Stimulated activated CD4-positive, alpha-beta T cell treated with anti-CD3 and anti-CD28 coated beads, TNF-alpha, amount 100 ng/mL, for 48 hours (primary cell): ENCODE measurements at places on chromosomes 1 and 21.

GRCh38 chr1:178124115-178124514 lies 30.2 kb downstream of the RASAL2 start:
- no peak for DNase-seq

- no peak for DNase-seq
Measured at GRCh38 chr1:230145505-230145899, 78.5 kb downstream of the GALNT2 start.

GRCh38 chr1:29426701-29427279 lies 190.5 kb downstream of the PTPRU start:
- DNase-seq, result no peak

DNA sequence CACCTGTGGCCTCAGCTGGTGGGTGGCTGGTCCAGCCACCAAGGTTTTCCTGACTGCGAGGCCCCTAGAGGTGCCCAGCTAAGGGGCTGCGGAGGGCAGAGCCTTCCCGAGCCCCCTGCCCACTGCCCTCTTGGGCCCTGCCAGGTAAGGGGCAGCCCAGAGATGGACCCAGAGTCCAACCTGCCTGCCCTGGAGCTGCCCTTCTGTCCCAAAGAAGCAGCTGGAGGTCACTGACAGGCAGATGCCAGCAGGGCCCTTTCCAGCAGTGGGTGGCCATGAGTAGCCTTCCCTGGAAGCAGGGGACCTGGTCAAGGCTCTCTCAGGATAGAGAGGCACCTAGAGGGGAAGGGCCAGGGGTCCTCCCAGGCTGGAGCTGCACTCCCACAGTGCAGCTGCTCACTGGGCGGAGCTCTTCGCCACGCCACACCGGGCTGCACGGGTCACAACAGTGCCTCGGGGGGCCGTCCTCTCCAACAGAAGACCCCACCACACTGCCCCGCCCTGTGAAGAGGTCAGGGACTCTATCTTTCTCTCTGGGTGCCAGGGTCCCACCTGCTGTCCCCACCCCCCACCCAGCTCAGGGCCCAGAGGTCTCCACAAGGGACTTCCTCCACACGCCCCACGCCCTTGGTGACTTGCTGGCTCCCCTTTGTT lies 10.9 kb upstream of the GNB1 start:
- no peak for DNase-seq

GRCh38 chr1:181986907-181987305 lies 74.6 kb downstream of the ZNF648 start:
- no peak for DNase-seq

GRCh38 chr21:38766987-38767722 lies 38.6 kb upstream of the ETS2 start:
- DNase-seq, result peak; percentile 54

DNA sequence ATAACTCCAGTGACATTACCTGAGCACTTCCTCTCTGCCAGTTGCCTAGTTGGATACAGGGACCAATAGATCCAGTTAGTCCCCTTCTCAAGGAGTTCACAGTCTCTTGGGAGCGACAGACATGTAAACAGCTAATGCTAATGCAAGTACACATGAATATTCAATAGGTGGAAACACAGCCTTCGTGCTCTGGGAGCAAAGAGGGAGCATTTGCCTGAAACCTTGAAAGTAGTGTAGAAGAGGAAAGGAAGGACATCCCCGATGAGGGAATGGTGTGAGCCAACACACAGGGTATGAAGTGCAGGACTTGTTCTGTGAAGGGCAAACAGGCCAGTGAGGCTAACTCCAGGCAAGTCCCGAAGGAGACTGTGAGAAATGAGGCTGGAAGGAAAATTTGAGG lies 3.8 kb upstream of the TMEM222 start:
- DNase-seq, result no peak

GRCh38 chr21:19475525-19475924 lies 1071.9 kb upstream of the TMPRSS15 start:
- DNase-seq, result no peak

- DNase-seq, result no peak
Measured at GRCh38 chr1:219897914-219898313, 30.4 kb downstream of the SLC30A10 start.

- DNase-seq, result no peak
Measured at GRCh38 chr1:181179987-181180365, 91.5 kb downstream of the IER5 start.

GRCh38 chr1:201673915-201674314 lies 135.0 kb downstream of the NAV1 start:
- DNase-seq, result no peak

DNA sequence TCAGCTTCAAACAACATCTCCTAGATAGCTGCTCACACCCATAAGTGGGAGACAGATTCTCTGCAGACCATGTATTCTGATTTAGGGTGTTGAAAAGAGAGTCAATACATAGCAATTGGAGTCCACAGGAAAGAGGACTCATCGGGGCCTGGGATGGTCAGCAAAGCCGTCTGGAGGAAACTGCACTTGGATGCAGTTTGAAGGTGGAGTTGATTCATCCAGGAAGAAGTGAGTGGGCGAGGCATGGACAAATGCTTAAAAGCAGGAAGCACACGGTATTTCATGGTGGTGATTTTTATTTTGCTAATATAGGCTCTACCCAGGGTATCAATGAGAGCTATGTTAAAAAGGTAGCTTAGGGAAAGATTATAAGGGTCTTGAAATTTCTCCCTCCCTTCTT lies 36.8 kb upstream of the DIRAS3 start:
- DNase-seq, result no peak

DNA sequence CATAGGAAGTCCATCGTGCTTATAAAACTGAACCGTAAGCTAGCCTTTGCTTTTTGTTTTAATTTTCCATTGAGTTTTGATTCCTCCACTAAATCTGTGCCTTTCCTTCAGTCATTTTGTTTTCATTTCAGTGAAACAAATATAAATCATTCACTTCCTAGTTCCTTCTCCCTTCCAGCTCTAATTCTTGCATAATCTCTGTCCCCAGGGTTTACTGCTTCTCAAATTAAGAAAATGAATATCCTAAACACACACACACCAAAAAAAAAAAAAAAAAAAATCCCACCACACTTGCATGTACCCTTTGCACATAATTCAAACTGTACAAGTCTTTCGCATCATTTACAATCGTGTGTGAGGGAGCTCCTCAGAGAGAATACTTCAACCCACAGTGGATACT lies 6.8 kb downstream of the KCNH1 start:
- DNase-seq, result no peak

- DNase-seq, result no peak
Measured at GRCh38 chr1:80987106-80987505, 813.6 kb upstream of the ADGRL2 start.

- no peak for DNase-seq
Measured at GRCh38 chr21:32946654-32947053, 79.1 kb upstream of the OLIG2 start.

DNA sequence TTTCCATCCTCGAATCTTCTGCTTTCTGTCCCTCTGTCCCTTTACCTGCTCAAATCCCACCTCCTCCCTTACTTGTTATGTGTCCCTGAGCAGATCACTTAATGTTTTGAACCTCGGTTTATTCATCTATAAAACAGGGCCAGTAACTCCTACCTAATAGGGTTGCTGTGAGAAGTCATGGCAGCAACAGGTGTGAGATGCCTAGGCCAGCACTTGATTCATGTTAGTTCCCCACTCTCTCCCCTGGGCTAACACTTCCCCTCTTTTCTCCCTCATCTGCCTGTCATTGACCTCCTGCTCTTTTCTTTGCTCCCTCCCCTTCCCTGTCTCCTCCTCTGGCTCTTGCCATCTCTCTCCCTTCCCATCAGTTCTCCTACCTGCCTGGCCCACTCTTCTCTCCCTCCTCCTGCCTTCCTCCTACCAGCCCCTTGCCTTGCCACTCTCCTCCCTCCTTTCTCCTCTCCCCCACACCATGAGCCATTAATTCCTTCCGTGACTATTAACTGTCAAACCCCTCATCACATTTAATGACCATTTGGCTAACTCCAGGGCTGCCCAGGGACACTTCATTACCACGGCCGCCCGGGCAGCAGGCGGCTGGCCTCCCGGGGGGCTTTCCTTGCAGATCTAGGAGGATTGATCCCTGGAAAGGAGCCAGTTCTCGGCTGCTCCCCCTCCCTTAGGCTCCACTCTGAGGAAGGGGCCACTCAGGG lies 90.6 kb upstream of the CD1D start:
- DNase-seq, result no peak

DNA sequence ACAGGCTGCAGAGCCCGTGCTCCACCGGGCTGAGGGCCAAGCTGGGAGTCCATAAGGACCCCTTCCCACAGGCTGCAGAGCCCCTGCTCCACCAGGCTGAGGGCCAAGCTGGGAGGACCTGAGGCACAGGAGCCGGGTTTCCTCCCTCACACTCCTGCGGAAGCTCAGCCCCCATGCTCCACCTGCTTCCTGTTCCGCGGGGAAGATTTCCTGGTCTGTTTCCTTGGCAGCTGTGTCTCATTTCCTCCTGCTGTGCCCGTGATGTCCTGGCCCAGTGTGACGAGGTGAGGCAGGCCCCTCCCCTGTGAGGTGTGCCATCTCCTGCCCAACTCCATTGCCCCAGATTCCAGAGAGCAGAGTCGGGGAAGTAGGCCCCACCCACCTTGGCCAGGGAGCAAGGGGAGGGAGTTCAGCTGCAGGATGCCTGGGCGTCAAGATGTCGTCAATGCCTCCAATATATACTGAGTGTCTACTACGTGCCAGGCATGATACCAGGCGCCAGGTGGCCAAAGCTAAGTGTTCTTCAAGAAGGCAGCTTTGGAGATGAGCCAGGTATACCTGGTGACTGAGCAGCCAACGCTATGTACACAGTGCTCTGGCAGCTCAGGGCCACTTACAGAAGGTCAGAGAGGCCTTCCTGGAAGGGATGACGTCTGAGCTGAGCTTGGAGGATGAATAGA lies 58.8 kb downstream of the NAV1 start:
- no peak for DNase-seq

GRCh38 chr1:81554534-81554933 lies 246.2 kb upstream of the ADGRL2 start:
- no peak for DNase-seq

- no peak for DNase-seq
Measured at GRCh38 chr1:74629283-74629682, 44.3 kb downstream of the ERICH3 start.

DNA sequence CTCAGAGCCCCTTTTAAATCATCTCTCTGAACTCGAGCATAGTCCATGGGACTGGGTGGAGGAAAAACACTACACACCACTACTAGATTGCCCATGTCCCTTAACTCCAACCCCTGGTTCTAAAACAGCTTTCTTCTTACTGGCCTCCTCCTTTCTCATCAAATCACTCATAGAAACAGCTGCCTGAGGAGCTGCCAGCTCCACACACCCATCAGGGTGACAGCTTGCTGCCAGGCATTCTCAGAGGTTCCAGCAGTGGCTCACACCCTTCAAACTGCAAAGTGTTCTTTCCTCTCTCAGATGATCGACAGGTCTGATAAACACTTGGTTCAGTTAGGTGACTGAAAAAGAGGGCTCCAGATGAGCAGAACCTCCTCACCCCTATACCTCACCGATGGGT lies 543.0 kb upstream of the PLXNA2 start:
- no peak for DNase-seq

- no peak for DNase-seq
Measured at GRCh38 chr1:78223417-78224215, 177.8 kb downstream of the GIPC2 start.

DNA sequence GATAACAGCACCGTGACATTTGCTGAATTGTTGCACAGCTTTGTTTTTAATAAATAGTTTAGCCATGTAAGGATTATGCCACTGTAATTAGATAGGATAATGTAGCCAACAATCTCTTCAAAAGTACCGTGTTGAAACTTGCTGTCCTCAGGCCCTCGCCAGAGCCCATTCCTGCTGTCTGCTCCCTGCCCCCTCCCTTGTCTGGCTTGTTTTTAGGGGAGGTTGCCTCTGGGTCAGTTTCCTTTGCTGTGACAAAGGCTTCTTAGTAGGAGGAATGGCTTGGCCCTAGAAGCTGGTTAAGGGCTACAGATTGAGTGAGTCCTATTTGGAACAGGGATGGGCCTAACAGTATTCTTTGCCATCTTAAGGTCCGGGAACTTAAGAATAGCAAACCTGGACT lies 107.9 kb downstream of the LMO4 start:
- DNase-seq, result no peak

- DNase-seq, result no peak
Measured at GRCh38 chr1:11730429-11730891, 5.5 kb upstream of the AGTRAP start.

- DNase-seq, result no peak
Measured at GRCh38 chr1:166692346-166692745, 146.9 kb upstream of the POGK start.

GRCh38 chr1:160548960-160549664 lies 26.1 kb upstream of the SLAMF6 start:
- no peak for DNase-seq

DNA sequence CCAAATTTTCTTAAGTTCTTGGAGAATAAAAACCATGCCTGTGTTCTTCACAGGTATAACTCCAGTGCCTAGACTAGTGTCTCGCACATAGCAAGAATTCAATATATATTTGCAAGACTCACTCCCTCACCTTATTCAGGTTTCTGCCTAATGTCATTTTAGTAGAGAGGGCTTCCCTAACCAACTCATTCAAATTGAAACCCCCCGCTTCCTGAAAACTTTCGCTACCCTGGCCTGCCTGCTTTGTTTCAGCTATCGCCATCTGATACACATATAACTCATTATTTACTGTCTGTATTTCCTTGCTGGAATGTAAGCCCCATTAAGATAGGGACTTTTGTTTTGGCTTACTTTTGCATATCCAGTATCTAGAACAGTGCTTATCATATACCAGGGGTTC lies 8.6 kb downstream of the YARS1 start:
- DNase-seq, result no peak

DNA sequence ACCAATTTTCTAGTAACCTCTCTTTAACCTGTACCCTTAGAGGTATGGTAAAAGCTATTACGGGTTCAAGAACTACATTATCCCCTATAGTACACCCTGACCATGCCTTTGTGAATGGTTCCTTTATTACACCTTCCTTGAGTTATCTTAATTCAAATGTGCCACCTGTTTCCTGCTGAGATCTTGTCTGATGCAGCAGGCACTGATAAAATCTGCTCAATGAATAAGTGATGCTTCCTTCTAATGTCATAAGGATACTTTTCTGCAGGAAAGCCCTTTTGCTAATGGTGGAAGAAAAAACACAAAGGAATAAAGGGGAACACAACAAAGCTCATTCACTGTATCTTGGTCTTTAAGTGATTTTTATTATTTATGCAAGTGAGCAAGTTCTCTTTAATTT lies 25.8 kb downstream of the INTS7 start:
- no peak for DNase-seq

GRCh38 chr1:226116673-226117072 lies 54.2 kb downstream of the H3-3A start:
- DNase-seq, result no peak

- DNase-seq, result no peak
Measured at GRCh38 chr21:35585155-35585554, 475.2 kb downstream of the SETD4 start.

GRCh38 chr1:213423605-213424004 lies 372.6 kb downstream of the RPS6KC1 start:
- no peak for DNase-seq
